ENCODE measurements at places on chromosomes 13 and 19.

DNA sequence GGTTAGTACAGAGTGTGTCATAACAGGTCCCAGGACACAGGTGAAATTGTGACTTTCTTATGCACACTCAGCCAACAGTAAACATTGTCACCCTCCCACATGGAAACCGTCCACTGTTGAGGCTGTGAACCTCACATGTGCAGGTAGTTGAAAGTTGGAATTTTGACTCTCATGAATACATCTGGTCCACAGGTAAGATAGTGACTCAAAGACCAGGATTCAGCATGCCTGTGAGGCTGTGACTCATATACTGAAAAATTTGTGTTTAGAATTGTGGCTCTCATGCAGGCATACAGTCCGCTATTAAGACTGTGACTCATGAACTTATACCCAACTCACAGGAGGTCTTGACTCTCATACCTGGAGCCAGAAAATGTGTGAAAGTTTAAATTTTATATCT, 67.8 kb downstream of the ZNF728 start:
- DNase-seq = no peak

DNA sequence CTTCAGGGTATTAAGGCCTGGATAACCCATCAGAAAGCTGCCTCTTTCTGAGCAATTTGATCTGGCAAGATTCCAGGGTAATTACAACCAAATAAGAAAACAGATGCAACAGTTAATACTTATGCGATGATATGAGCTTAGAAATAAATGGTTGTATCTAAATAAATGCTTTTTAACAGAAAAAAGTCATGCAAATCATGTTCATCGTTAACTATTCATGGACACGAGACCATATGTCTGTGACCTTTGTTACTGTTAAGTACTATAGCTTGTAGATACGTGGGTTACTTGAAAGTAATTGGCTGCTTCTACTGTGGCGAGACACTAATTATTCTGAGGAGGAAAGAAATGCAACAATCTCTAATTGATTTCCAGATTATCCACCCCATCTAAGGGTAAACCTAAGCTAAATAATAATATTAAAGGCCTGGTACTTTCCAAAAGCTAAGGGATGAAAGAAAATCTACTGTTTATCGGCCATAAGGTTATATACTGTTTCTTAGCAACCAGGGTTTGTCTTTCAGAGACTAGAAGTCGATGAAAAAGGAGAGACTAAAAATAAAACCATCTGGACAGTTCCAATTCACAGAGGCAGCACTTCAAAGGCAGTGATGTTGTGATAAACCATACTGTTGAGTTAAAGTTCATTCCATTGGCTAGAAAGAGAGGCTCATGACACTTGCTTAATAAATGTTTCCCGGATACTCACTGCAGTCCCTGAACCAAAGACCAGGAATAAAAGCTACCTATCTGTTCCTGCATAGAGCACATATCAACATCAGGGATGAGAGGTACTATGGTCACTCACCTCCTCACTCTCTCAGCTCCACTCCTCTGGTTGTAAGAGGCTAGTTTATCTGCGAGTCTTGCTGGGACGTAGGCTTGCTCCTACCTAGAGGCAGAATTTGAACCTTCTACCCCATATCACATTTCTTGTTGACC, 1.5 kb downstream of the EPSTI1 start:
- no peak for DNase-seq

GRCh38 chr19:37691881-37692504, 27.6 kb downstream of the ZNF607 start:
- peak; percentile 79 for DNase-seq

DNA sequence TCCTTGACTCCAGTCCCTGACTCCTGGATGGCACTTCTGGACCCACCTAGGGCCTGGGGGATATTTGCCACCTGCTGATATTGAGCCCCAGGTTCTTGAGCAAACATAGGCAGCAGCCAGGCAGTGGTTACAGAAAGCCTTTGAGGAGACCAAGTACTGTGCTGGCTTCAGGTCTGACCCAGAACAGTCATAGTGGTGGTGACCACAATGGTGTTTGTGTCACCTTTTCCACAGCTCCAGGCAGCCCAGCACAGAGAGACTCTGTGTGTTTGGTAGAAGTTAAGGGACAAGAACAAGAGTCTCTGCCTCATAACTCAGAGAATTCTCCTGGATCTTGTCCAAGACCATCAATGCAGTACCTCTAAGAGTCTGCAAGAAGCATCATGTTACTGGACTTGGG, 14.6 kb upstream of the CLC start:
- no peak for DNase-seq

DNA sequence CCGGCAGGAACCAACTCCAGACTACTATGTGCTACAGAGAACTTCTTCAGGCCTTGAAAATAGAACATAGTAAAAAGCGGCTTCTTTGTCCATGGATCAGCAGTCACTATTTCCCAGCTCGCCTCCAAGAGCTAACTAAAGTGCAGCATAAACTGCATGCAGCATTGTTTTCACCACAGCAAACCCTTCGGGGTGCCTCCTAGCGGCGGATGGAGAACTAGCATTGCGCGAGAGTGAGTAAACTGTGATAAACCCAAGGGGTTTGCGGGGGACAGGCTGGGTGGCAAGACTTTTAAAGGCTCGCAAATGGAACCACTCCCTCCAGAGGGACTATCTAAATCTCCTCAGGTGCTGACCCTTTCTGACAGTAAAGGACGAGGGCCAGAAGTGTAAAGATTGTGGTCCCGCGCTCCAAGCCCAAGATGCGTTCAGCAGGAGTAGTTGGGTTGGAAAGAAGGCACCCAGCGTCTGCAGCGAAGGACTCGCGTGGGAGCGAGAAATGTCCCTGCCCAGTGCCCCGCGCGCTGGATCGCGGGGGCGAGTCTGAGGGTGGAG, 21.5 kb upstream of the SGCG start:
- DNase-seq = peak; percentile 69

- no peak for DNase-seq
Measured at GRCh38 chr13:19672990-19673389, 39.5 kb downstream of the MPHOSPH8 start.

- DNase-seq = no peak
Measured at GRCh38 chr19:2240881-2241760, 4.5 kb downstream of the SF3A2 start.

DNA sequence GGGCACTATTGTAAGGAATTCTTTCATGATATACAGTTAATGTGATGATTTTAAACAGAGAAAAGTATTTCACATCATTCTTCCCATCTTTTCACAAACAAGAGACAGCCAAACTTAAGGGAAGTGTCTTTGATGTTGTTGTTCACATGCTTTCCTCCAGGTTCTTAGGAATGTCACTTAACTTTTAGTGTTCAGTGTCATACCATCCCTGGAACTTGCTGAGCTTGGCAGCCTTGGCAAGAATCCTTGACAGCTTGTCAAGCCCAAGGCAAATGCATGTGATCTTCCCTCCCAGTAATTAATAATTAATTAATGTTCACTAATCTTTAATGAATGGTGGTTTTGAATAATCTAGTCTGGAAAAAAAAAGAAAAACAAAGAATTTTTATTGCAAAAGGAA, 727.9 kb upstream of the PRR20A start:
- DNase-seq = no peak

DNA sequence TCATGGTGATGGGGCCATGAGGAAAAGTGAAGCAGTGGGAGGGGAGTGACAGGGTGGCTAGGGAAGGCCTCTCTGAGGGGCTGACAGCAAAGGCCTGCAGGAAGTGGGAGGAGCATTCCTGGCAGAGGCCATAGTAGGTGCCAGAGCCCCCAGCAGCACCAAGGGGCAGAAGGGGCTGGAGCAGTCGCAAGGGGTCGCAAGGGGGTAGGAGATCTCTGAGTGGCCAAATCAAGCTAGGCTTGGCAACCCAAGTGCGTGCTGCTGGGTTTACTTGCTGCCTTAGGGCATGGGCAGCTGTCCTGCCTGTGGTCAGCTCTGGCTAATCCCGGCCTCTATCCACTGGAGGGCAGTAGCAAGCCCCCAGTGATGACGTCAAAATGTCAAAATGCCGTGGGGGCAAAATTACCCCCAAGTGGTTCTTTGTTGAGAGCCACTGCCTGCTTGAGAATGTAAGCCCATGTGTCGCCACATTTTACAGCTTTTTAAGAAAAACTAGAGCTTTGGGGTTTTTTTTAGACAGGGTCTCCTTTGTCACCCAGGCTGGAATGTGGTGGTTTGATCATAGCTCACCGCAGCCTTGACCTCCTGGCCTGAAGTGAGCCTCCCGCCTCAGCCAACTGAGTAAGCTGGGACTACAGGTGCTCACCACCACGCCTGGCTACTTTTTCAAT, 11.8 kb downstream of the CCDC97 start:
- DNase-seq = peak; percentile 63

- DNase-seq = peak; percentile 56
Measured at GRCh38 chr19:932648-933552, 7.1 kb downstream of the ARID3A start.

DNA sequence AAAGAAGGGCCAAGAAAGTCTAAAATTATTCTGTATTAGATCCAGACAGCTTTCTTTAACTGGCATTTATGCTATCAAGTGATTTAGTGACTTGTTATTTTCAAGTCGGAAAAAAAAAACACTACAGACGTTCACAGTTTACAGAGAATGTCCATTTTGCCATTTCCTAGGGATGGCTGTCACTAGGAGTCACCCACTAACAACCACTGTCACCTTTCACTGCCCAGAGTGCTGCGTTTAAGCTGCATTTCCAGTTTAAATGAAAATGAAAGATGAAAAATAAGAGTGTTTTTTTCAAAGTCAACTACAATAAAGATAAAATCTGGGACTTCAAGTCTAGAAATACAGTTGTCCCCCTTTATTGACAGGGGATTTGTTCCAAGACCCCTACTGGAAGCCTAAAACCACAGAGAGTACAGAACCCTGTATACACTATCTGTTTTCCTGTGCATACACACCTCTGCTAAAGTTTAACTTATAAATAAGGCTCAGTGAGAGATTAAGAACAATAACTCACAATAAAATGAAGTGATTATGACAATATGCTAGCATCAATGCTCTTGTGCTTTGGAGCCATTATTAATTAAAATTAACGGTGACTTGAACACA, 112.5 kb downstream of the SACS start:
- DNase-seq = no peak

GRCh38 chr13:45816427-45816826, 35.1 kb downstream of the SIAH3 start:
- no peak for DNase-seq

DNA sequence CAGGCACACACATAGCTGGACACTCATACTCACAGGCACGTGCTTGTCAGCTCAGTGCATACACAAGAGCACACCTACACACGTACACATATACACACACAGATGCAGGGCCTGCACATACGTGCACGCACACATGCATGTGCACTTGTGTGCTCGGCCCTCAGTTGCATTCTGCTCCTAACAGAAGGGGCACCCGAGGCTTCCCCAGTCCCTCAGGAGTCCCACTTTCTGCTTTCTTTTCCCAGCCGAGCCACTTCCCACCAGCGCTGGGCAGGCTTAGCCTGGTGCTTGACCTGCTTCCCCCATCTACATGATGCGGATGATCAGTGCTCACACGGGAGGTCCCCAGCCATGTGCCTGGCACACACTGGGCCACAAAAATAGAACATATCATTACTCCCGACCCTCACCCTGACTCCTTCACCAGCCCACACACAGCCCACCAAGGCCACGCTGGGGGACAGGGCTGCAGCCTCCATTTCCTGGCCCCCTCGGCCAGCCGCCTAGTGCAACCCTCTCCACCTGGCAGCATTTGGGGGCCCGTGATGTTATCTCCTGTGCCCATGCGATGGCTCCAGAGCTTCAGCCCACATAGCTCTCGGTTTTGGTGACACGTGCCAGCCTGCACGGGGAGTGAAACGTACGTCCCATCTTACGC, 125.2 kb upstream of the SPACA7 start:
- DNase-seq = no peak

DNA sequence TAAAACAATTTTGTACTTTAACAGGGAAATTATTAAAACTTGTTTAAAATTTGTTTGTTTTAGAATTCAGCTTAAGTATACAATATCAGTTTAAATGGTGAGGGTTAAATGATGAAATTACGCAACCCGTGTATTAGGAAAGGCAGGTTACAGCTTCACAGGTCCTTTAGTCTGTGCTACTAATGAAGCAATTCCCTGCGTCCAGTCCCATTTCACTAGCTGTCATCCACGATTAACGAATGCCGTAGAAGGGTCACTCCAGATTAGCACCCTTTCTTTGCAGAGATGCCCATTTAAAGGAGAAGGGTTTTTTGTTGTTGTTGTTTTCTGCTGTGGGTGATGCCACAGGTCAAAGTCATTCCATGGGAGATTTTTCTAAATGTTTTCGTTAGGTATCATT, 457.6 kb upstream of the SLC10A2 start:
- DNase-seq = no peak

GRCh38 chr19:47310819-47311218, 1.2 kb downstream of the C5AR1 start:
- DNase-seq = no peak

GRCh38 chr19:56153507-56153906, 12.4 kb downstream of the ZNF444 start:
- DNase-seq = no peak

- no peak for DNase-seq
Measured at GRCh38 chr13:58630794-58631193, 999.2 kb downstream of the PCDH17 start.

- DNase-seq = no peak
Measured at GRCh38 chr19:2015608-2015950, at the start of gene BTBD2. Gene BTBD2 (minus strand): TSS chr19:2015714. CDS start chr19:2015703, 11 bp downstream.

DNA sequence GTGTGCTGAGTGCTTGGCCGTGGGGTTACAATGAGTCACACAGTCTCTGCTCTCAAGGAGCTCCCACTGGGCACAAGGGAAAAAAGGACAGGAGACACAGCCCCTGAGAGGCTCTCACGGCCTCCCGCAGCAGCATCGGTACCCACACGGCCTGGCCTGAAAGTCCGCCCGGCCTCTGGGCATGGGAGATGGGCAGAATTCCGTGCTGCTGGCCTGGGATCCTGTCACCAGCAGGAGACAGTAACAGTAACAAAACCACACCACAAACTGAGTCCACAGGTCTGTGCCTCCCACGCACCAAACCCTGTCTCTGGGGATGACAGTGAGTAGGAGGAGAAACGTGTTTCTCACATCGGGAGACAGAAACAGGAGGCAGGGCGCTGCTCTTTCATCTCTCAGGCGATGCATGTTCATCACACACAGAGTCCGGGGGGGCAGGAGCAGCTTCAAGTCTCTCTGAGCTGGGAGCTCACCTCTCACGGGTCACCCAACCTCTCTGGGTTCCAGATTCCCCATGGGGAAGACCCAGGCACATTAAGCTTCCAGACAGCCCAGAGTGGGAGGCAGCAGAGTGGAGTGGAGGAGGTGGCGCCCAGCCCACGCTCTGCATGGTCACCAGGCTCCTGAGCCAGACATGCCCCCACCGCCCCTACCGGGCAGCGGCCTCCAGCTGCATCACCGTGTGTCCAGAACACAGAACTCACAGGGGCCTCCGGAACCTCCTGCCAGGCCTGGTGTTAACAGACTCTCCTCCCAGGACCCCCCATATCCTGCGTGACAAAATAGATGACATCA, 124.7 kb upstream of the VSTM2B start:
- DNase-seq = no peak

- no peak for DNase-seq
Measured at GRCh38 chr13:37492075-37492474, 106.5 kb downstream of the POSTN start.

- no peak for DNase-seq
Measured at GRCh38 chr13:106286811-106287210, 248.7 kb downstream of the EFNB2 start.

Measured in neural crest cell (in vitro differentiated cells).